ENCODE measurements at places on chromosomes 1 and 21.

- DNase-seq, result peak; percentile 21
These were observed 153.7 kb upstream of the ZBTB40 start for GRCh38 chr1:22297999-22298398.

GRCh38 chr21:34280959-34281358 is 82.8 kb upstream of the KCNE2 start:
- DNase-seq, result no peak

- no peak for DNase-seq
These were observed 59.8 kb upstream of the MORC3 start for GRCh38 chr21:36260030-36260787.

DNA sequence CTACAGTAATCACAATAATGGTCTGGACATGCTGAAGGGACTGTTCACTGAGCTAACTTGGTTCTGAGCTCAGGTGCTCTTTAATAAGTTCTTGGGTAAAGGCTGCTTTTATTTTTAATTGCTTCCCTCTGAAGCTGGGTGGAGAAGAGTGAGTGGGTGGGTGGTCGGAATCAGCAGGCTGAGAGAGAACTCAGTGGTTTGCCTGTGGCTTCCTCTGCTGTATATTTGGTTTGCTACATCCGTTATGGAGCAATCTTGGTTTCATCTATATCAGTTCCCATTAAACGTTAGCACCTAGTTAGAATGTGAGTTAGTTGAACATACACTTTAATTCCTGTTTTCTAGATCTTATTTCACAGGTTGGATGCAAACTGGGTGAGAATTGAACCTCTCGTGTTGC is 23.3 kb downstream of the CNIH4 start:
- DNase-seq, result peak; percentile 68

GRCh38 chr1:163205513-163205912 is 2.8 kb upstream of the RGS5 start:
- DNase-seq, result no peak

DNA sequence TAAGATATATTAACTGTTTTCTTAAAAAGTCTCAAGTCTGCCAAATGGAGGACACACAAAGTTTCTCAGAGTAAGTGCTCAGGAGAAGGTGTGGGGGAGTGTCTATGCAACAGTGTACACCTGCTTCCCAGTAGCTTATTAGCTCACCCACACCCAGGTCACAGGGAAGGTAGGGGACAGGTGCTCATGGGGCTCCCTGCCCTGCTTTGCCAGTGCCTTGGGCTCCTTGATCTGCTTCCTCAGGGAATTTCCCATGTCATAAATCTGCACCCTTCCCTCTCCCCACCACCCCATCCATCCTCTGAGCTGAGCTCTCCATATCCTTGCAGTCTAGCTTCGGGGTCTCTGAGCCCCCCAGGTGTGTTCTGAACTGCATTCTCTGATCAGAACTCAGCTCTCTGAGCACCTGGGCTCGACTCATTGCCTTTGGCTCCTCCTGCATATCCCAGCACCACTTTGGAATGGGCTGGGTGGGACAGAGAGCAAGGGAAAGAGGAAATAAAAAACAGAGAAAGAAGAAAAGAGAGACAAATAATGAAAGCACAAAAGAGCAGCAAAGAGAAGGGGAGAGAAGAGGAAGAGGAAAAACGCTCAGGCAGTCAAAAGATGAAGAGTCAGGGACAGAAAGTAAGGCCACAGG is 87.0 kb upstream of the ATP1B1 start:
- DNase-seq, result no peak

DNA sequence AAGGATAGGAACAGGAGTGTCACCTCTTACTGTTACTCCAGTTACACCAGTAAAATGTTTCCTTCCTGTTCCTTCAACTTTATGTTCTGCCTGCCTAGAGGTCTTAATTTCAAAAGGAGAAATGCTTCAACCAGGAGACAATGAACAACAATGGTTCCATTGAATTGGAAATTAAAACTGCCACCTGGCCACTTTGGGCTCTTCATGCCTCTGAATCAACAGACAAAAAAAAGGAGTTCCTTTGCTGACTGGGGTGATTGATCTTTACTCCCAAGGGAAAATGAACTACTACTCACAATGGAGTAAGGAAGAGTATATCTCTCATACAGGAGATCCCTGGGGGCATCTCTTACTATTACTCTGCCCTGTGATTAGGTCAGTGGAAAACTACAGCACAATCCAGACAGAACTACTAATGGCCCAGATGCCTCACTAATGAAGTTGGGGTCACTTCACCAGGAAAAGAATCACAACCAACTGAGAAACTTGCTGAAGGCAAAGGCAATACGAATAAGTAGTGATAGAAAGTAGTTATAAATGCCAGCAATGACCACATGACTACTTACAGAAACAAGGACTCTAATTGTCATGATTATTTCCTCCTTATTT is 76.6 kb upstream of the PRDX6 start:
- no peak for DNase-seq

DNA sequence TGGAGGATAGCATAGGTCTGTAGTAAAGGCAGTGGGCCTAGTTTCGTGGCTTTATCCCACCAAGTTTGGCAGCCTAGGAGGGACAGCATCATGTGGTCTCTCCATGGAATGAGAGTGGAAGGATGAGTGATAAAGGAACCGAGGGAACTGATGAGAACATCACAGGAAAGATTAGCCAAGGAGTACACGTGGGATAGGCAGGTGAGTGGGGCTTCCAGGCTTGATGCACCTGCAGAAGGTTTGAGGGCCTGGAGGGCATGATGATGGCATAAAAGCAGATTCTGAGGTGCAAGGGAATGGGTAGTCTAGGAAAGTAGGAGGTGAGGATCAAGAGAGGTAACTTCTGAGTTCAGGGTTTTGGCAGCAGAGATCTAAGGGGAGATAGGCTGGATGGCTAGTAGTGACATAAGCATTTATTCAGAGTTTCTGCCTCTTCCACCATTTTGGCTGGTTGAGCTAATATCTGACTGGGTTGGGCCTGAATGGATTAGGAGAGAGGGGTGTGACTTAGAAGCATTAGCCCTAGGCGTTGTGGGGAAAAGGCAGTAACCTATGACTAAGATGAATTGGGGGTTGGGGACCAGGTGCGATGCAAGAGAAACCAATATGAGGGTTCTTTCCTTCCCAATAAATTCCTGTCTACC is 9.1 kb downstream of the PTGFRN start:
- no peak for DNase-seq

Data from activated CD8-positive, alpha-beta memory T cell treated with anti-CD3 and anti-CD28 coated beads for 24 hours (primary cell).